Activated CD8-positive, alpha-beta memory T cell treated with anti-CD3 and anti-CD28 coated beads for 48 hours (primary cell): ENCODE measurements at places on chromosomes 3 and 15.

DNA sequence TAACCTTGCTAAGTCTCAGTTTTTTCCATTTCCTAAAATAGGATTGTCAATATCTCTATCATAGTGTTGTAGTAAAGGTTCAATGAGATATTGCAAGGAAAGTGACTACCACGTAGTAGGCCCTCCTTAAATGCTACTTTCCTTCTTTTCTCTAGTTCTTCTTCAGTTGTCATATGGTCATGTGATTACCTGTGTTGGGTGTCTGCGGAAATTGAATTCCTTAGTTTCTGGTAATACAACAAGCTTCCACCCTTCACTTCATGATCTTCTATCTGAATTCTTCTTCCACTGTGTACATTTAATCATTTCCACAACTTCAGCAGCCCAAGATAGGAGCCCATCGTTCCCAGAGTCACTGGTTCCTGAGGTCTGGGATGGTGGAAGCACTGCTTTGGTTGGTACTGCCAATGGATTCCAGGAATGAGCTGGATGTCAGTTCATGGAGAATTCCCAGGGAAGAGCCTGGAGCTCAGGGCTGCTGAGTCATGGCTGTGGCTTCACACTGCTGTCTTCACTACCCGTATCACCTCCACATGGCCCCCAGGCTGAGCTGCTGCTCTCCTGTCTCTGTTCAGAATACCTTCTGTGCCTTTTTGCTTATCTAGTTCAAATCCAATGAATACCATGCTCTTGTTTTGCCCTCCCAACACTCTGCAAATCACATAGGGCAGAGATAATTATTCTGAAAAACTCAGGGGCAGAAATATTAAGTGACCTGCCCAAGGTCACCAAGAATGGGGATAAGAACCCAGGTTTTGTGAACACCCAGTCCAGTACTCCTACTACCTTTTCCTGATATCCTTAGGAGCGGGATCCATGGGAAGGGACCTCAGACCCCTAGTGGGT lies 98.6 kb downstream of the RPL39L start:
- no peak for DNase-seq

DNA sequence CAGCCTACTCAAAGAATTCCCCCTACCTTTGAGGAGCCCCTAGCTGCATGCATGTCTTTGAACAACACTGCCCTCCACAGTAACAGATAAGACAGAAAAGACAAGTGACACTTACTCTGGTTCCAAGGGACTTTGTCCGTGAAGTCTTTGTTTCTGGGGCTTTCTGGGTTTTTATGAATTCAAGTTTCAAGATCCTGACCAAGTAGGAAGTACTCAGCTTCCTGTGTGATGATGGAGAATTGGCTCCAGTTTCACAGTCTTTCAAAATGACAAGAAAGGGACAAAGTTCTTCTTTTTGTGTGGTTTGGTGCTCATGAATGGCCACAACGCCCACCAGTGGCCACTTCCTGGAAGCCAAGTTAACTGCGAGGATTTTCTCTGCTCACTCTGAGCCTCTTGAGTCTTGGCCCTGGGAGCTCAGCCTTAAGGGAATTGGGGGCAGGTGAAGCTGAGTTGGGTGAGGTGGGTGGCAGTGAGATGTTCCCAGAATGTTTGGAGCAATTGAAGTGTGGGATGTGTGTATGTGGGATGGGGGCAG lies at the start of gene CCR1:
TSS of gene CCR1 (minus strand) at position 147 of the 538 bp plus-strand sequence. CDS start 4,000 bp downstream, outside the sequence.
- DNase-seq: peak; percentile 34

GRCh38 chr15:80985981-80986380 lies 3.6 kb downstream of the MESD start:
- DNase-seq: no peak

- DNase-seq: no peak
These were observed 33.3 kb upstream of the C15orf39 start for GRCh38 chr15:75168374-75168773.

- no peak for DNase-seq
These were observed 91.1 kb downstream of the WNT7A start for GRCh38 chr3:13788522-13789424.
